ENCODE measurements at places on chromosomes 3 and 15.

GRCh38 chr3:123678108-123678511 is 93.3 kb upstream of the HACD2 start:
- no peak for DNase-seq

- no peak for DNase-seq
These were observed 75.2 kb downstream of the LPP start for GRCh38 chr3:188229177-188229576.

DNA sequence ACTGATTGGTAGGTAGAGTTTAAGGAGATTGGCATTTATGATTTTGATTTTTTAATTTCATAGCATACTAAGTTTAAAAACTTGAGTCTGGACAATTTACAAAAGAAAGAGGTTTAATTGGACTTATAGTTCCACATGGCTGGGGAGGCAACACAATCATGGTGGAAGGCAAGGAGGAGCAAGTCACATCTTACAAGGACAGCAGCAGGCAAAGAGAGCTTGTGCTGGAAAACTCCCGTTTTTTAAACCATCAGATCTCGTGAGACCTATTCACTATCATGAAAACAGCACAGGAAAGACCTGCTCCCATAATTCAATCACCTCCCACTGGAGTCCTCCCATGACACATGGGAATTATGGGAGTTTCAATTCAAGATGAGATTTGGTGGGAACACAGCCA is 630.9 kb upstream of the NR2F2 start:
- no peak for DNase-seq

DNA sequence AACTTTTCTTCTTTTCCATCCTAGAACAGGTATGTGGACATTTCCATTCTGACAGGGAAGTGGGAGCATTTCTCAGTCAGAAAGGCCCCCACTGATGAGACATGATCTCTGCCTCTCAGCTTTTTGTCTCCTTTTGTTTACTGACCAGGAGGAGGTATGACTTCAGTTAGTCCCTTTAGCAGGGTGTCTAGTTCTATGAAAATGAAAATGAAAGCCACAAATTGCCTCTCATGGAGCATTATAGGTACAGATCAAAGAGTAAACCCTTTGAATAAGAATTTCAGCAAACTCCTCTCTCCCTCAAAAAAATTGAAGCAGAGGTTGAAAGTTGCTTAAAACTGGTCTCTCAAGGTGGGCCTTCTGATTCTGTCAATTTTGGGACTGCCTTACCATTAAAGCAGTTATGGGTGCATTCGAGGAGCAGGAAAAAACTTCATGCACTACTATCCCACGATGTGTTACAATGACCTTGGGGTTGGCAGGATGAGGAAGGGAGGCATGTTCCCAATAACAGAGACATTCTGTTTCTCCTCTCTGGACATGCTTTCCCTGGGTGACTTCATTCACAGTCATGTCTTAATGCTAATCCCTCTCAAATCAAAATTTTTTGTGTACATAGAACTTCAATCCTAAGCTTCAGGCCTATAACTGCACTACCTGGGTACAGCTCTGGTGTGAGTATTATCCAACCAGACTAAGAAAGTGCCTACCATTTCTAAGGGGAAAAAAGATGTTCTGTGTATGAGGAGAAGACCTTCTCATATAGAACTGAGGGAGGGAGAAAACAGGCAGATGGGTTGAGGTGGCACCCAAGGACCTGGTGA is 50.6 kb upstream of the TBC1D23 start:
- DNase-seq, result no peak

GRCh38 chr15:41842229-41842628 is 3.6 kb downstream of the PLA2G4B start:
- no peak for DNase-seq

- DNase-seq, result no peak
These were observed 94.3 kb upstream of the CHMP2B start for GRCh38 chr3:87132801-87133200.

GRCh38 chr3:186775999-186776398 is 7.4 kb upstream of the EIF4A2 start:
- no peak for DNase-seq

- no peak for DNase-seq
These were observed 150.2 kb downstream of the SMAD6 start for GRCh38 chr15:66852064-66852905.

- no peak for DNase-seq
These were observed 16.4 kb downstream of the HEG1 start for GRCh38 chr3:125039131-125040100.

GRCh38 chr3:45884368-45885201 is 1.8 kb upstream of the CCR9 start:
- DNase-seq, result no peak

- no peak for DNase-seq
These were observed 22.5 kb upstream of the MB21D2 start for GRCh38 chr3:192940129-192940528.

DNA sequence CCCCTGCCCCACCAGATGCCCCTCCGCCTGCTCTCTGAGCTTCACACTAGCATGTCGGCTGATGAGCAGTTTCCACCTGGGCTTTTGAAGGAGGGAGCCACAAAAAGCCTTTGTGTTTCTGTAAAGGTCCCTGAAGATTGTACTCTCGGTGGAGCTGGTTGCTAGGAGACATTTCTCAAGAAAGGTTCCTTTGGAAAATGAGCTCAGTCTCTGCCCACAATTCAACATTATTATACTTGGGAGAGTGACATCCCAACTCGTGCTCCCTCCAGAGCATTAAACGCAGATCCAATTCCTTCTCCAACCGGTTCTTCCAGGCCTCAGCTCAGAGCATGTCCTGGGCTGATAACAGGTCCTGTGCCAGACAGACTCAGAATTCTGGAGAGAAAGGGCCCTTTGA is 26.8 kb upstream of the FAM107A start:
- no peak for DNase-seq

GRCh38 chr3:28268989-28269388 is 27.6 kb downstream of the CMC1 start:
- no peak for DNase-seq

DNA sequence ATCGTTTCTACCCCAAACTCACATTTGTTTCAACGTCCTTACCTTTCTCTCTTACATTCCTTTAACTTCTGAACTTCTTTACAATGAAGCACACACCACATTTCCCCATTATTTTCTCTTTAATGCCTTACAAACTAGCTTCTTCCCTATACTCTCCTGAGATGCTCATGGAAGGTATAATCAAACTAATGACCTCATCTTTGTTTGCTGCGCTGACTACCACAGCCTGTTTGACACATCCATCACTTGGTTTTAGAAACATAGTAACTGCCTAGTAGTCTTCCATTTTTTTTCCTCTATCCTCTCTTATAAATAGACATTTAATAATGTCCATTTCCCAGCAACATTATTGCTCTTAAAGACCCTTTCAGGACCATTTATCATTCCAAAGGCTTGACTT is 230.5 kb upstream of the LRTM1 start:
- DNase-seq, result no peak

GRCh38 chr3:169041677-169042171 is 621.8 kb downstream of the MECOM start:
- DNase-seq, result no peak

DNA sequence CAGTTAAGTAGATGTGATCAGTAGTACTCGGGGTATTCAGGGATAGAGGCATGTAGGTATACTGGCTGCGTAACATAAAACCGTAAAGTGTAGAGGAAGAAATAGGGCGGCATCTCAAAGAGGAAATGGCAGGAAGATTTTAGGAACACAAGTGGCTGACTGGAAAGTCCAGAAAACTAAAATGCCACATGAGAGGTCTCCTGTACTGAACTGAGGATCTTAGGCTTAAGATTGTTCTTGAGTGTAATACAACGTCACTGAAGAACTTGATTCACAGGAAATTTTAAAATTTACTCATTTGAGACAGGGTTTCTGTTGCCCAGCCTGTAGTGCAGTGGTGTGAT is 2.3 kb upstream of the LMLN start:
- DNase-seq, result no peak

- DNase-seq, result no peak
These were observed 309.4 kb downstream of the PLCL2 start for GRCh38 chr3:17194116-17194515.

DNA sequence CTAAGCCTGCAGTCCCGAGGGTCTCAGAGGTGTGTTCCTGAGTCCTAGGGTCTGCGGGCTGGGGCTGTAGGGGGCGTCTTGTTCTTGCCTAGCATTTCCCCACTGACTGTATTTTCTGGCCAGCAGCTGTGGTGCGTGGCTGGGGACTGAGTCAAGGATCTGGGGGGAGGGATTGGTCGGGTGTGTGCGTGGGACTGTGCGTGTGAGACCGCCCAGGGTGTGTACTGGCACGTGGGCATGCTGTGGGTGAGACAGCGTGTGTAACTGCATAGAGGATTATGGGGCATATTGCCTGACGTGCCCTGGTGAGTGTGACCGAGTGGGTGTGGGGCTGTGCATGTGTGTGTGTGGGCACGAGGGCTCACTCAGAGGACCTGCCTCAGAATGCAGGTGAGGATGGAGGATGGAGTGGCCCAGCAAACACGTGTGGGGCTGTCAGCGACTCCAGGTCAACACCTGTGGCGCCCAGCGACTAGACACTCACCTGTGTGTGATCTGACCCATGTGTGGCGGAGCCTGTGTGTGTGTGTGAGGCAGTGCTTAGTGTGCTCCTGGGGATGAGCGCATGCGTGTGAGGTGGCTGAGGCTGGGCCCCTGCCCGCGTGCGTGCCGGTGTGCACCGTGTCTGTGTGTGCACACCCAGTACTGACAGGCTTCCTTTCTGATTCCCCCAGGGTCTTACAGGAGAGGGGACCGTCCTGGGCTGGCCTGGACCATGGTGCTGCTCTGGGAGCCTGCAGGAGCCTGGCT is 20.9 kb downstream of the FBLN2 start:
- DNase-seq, result no peak

DNA sequence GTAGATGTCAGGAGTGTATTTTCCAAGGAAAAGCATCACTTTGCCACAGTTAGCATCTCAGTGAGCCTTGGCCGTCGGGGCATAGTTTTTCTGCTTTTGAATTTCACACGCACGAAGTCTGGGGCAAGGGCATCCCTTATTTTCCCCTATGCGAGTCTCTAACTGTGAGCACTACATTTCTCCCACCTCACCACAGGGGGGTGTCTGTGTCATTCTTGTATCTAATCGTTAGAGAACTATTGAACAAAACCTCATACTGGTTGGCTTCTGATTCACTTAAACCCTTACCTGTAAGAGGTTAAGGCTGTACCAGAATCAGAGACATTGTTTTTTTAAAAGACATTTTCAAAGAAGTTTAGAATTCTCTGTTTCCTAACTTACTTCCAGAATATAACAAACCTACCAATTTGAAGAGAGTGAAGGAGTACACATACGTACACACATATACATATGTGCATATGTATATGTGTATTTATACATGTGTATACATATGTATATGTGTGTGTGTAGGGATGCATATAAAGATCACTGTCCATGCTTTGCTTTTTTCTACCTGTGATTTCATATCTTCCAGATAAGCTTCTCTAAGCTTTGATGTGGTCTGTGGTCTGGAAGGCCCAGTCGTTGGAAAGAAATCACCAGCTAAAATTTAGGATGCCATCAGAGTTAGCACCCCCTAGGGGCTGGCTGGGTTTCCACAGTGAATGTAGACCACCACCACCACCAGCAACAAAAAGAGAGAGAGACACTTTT is 49.4 kb downstream of the MYZAP start:
- DNase-seq, result no peak

Data from right forelimb (tissue), 1 donor.